ENCODE measurements at places on chromosomes 3 and 15. TPM values are rescaled to one million over a fixed set of nuclear protein-coding genes. Genes with fewer than 3 reads are reported as not detected.

EPHB3 gene
- total RNA-seq = not detected

TRPM1 gene
- total RNA-seq = not detected

DNA sequence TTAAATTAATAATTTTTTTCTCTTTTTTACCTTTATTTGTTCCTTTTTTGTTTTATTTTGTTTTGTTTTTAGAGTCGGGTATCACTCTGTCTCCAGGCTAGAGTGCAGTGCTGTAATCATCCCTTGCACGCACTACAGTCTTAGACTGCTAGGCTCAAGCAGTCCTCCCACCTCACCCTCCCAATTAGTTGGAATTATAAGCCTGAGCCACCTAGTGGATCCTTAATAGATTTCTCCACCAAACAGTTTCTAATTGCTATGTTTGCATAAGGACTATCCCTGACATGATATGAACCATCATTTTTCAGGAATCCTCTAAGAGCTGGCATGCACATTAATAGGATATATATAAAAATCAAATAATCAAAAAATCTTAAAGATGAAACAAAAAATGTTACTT lies 993.2 kb downstream of the OTOL1 start:
- no peaks in the 10 kb centered on the region for H3K4me1 ChIP-seq
- no peak overlapping the region for H3K4me3 ChIP-seq
- no peak for DNase-seq
- no peak overlapping the region for H3K27ac ChIP-seq
- H3K36me3 ChIP-seq = no peaks in the 10 kb centered on the region

GRCh38 chr3:120641696-120642246 lies 40.3 kb downstream of the HGD start:
- no peak overlapping the region for H3K27ac ChIP-seq
- H3K36me3 ChIP-seq = no peaks in the 10 kb centered on the region
- peaks cover 8% of the 10 kb centered on the region for H3K4me1 ChIP-seq
- H3K27me3 ChIP-seq = peaks cover 2% of the 10 kb centered on the region

GRCh38 chr3:118781839-118782238 lies 252.8 kb downstream of the IGSF11 start:
- no peak overlapping the region for H3K27ac ChIP-seq
- H3K36me3 ChIP-seq = no peaks in the 10 kb centered on the region
- peaks cover 5% of the 10 kb centered on the region for H3K27me3 ChIP-seq
- no peak overlapping the region for H3K4me3 ChIP-seq
- H3K4me1 ChIP-seq = no peaks in the 10 kb centered on the region

- no peaks in the 10 kb centered on the region for H3K4me1 ChIP-seq
- no peak overlapping the region for H3K4me3 ChIP-seq
- no peaks in the 10 kb centered on the region for H3K36me3 ChIP-seq
Measured at GRCh38 chr3:178777718-178778411, 241.6 kb downstream of the KCNMB2 start.

- peaks cover 2% of the 10 kb centered on the region for H3K27me3 ChIP-seq
- H3K4me3 ChIP-seq = no peak overlapping the region
- no peaks in the 10 kb centered on the region for H3K4me1 ChIP-seq
- no peak overlapping the region for H3K27ac ChIP-seq
- H3K36me3 ChIP-seq = no peaks in the 10 kb centered on the region
- no peak for DNase-seq
Measured at GRCh38 chr3:81823086-81823485, 61.6 kb upstream of the GBE1 start.

GRCh38 chr15:64050281-64051092 lies 4.2 kb upstream of the DAPK2 start:
- H3K27me3 ChIP-seq = peaks cover 19% of the 10 kb centered on the region
- peak overlapping the region; percentile 5 for H3K27ac ChIP-seq
- no peak overlapping the region for H3K4me3 ChIP-seq

All from activated T-helper 1 cell treated with anti-CD3 and anti-CD28 coated beads, Interleukin-12 subunit alpha, Interleukin-12 subunit beta, Interleukin-2, Interleukin-4 antibody, amounts not matched to agents 30 ng/mL and 10 ng/mL and 1 ng/mL, durations not matched to agents 14 hours and 24 hours and 36 hours (primary cell).